ENCODE measurements at places on chromosomes 7 and 10. TPM values are rescaled to one million over a fixed set of nuclear protein-coding genes. Genes with fewer than 3 reads are reported as not detected.
A peak's percentile ranks its signal among the peaks of the same experiment; 100 is the strongest.

The NAT16 gene
- not detected for total RNA-seq

The TMEM130 gene
- total RNA-seq, result 0.10 TPM

The CACUL1 gene
- total RNA-seq, result 16.1 TPM

- no peak for DNase-seq
Observed at GRCh38 chr7:19117091-19117869, at the start of gene TWIST1. Gene TWIST1 (minus strand): TSS chr7:19117636. CDS start chr7:19117321, 315 bp downstream.

- DNase-seq, result no peak
Observed at GRCh38 chr10:15725603-15726002, 5.9 kb upstream of the ITGA8 start.

- DNase-seq, result peak; percentile 63
Observed at GRCh38 chr10:89591111-89591795, 53.8 kb downstream of the PANK1 start.

DNA sequence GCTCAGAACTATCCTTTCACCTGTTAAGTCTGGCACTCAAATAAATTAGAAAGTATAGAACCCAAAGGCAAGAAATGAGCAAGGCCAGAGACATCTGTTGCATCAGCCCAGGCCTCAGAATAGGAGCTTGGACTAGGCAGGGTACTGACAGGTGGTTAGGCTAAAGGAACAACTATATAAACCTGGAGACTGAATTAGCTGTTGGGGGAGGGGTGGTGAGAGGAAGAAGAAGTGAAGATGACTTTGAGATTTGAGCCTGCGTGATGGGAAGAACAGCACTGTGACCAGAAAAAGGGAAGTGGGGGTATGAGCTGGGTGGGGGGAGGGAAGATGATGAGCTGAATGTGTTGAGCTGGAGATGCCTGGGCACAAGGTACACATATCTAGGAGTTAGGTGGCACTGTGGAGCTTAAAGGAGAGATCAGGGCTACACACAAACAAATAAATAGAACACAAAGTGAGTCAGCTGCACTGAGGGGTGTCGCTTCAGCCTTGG is 244.7 kb downstream of the PTEN start:
- DNase-seq, result no peak

DNA sequence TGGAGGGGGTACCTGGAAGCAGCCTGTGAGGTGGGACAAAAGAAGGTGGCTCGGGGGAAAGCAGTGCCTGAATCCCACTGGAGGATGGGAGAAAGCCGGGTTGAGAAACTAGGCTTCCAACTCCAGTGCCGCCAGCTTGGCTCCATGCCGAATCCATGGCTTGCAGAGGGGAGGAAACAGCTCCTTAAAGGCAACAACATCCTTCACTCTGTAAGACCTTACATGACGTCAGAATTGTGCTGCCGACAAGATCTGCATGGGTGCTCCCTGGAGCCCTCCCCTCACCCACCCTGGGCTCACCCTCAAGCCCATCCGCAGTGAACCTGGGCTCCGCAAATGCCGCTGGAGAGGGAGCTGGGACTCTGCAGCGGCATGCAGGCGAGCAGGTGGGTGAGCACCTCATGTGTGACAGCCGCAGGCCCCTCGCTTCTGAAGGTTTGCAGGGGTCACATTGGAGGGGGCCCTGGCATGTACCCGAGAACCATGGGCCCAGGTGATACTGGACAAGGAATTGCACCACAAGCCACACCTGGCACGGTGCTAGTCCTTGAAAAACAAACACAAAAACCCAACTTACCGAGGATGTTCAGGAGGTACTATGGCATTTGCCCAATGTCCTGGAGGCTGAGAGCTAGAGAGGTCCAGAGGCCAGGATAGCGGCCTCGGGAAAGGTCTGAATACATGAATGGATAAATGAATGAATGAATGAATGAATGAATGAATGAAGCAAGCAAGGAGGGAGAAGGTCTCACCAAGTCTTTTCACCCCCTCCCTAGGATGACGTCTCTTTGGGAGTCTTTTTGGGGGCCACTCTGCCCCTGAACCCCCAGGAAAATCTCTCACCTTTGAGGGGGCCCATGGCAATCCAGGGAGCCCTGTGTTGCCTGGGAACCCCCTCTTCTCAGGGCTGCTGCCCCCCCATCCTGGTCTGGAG is 238.6 kb upstream of the SHH start:
- DNase-seq, result no peak

GRCh38 chr7:31043051-31043471 is 9.0 kb upstream of the ADCYAP1R1 start:
- DNase-seq, result no peak

DNA sequence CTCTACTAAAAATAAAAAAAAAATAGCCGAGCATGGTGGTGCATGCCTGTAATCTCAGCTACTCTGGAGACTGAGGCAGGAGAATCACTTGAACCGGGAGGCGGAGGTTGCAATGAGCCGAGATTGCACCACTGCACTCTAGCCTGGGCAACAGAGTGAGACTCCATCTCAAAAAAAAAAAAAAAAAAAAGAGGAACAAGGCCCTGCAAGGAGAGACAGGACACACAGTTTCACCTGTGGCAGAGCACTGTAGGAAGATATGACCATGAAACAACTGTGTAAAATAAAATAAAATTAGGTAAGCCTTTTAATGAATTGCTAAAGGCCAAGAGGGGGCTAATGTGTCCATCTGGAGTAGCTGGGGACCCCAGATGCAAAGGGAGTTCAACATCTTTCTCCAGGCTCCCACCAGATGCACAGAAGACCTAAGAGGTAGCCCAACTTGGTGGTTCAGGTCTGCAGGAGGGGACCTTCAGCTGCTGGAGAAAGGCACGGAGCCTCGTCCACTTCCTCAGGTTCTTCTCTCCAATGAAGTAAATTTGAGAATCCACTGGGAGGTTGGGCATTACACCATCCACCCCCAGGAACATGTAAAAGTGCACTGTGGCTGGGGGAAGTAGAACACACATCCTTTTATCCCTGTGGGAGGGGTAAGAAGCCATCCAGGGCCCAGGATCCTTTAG is 12.7 kb downstream of the PPIF start:
- no peak for DNase-seq

DNA sequence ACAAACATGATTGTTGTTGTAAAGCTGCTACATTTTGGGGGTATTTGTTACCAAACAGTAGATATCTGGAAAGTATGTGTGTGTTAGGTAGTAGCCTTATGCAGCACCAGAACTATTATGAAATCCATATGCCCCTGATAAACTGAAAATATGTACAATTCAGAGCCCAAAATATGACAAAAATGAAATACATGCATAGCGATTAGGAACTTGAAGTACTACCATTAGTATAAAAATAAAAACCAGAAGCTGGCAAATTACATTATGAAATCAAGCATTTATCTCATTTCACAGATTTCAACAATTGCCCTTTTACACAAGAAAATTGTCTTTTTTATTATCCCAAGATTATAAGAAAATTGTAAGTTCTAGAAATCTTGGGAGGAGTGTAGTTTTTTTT is 33.9 kb downstream of the SLC26A5 start:
- no peak for DNase-seq

GRCh38 chr10:57849691-57850357 is 417.9 kb downstream of the IPMK start:
- no peak for DNase-seq

GRCh38 chr10:29618341-29619171 is 16.2 kb downstream of the SVIL start:
- DNase-seq, result peak; percentile 57

- no peak for DNase-seq
Observed at GRCh38 chr7:142248166-142249160, 9.4 kb downstream of the PRSS58 start.

DNA sequence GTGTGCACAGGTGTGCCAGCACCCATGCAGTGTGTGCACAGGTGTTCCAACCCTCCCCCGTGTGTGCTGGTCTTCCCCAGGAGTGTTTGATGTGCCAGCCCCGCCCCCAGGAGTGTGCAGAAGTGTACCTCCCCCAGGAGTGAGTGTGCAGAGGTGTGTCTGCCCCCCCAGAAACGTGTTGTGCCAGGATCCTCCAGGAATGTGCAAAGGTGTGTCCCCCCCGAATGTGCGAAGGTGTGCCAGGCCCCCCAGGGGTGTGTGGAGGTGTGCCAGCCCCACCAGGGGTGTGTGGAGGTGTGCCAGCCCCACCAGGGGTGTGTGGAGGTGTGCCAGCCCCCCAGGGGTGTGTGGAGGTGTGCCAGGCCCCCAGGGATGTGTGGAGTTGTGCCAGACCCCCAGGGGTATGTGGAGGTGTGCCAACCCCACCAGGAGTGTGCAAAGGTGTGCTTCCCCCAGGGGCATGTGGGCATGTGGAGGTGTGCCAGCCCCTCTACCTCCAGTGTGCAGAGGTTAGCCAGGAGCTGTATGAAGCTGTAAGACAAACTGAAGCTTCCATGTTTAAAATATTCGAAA is 33.2 kb downstream of the CHST15 start:
- no peak for DNase-seq
